ENCODE measurements at places on chromosomes 13 and 19. TPM values are rescaled to one million over a fixed set of nuclear protein-coding genes. Genes with fewer than 3 reads are reported as not detected.

ZNF443 gene
- 4.5 TPM for total RNA-seq

TMED1 gene
- 11.3 TPM for total RNA-seq

SPACA4 gene
- not detected for total RNA-seq

ZNF211 gene
- total RNA-seq: 12.2 TPM

DNA sequence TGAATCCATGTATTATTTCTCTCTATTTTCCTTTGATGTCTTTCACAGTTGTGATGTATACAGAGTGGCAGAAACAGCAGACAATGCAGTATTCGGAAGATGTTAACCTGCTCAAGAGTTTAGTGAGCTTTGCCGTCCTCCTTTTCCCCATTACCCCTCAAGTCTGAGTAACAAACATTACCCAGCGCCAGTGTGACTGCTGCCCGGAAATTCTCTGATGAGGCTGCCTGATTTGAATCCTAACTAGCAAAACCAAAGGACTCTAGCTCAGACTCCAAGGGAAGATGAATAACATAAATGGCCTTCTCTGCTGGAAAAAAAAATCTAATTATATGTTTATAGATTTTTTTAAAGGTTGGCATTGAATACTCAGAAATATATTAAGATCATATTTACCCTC is 247.3 kb upstream of the SOX21 start:
- no peaks in the 10 kb centered on the region for H3K36me3 ChIP-seq
- H3K27me3 ChIP-seq: no peaks in the 10 kb centered on the region
- H3K4me3 ChIP-seq: no peak overlapping the region
- no peak for DNase-seq
- H3K4me1 ChIP-seq: no peaks in the 10 kb centered on the region

DNA sequence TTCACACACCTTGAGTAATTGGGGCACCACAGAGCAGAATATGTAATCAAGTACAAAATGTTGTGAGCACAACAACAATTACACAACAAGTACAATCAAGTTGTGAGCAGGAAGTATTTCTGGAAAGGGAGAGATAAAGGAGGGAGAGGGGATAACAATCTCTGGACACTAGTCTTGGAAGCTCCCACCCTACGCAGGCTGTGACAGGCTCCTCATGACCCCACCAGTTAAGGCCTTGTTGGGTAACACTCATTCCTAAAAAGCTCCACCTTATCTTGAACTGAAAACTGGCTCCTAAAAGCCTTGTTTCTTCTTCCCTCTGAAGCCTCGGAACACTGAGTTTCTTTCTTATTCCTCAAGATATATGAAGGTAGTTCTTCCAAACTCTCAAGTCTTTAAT is 806.0 kb downstream of the UQCRFS1 start:
- no peak for DNase-seq
- no peak overlapping the region for H3K27ac ChIP-seq
- no peaks in the 10 kb centered on the region for H3K4me1 ChIP-seq
- no peaks in the 10 kb centered on the region for H3K36me3 ChIP-seq
- H3K27me3 ChIP-seq: no peaks in the 10 kb centered on the region

GRCh38 chr13:109481040-109481439 is 305.3 kb downstream of the IRS2 start:
- H3K27ac ChIP-seq: no peak overlapping the region
- no peak overlapping the region for H3K4me3 ChIP-seq
- H3K4me1 ChIP-seq: peaks cover 2% of the 10 kb centered on the region

DNA sequence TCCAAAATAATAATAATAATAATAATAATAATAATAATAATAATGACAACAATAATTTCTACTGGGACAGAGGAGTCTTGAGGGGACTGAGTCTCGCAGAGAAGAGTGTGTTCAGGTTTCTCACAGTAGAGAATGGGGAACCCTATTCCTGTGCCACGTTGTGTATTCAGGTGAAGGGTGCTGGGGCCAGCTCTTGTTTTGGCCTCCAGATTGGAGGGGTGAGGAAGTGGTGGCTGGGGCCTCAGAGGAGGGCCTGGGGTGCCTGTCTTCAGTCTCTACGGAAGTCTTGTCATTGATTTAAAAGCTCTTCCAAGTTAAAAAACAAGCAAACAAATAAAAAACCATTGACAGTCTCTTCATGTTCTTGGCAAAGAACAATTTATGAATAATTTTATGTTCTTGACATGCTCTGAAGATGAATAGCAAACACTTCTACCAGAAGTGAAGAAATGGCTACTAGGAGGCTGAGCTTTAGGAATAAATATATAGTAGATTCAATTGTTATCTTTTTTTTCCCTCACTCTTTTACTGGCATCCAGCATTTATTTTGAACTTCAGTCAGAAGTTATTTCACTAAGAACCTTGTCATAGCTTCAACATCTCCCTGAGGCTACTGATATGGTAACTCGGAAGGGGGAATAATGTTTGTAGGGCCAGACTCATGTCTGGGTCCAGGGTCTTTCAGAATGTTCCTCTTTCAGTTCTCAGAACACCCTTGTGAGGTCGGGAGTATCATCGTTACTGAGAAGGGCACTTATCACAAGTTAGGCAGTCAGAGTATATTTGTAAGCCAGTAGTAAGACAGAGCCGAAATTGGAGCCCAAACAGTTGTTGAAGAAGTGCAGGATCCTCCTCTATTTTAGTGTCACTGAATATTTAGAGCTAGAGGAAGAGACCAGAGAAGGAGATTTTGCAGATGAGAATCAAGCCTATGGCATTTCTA is 13.1 kb downstream of the LRCH1 start:
- H3K4me3 ChIP-seq: no peak overlapping the region
- H3K4me1 ChIP-seq: peaks cover 10% of the 10 kb centered on the region
- H3K36me3 ChIP-seq: no peaks in the 10 kb centered on the region
- no peaks in the 10 kb centered on the region for H3K27me3 ChIP-seq

DNA sequence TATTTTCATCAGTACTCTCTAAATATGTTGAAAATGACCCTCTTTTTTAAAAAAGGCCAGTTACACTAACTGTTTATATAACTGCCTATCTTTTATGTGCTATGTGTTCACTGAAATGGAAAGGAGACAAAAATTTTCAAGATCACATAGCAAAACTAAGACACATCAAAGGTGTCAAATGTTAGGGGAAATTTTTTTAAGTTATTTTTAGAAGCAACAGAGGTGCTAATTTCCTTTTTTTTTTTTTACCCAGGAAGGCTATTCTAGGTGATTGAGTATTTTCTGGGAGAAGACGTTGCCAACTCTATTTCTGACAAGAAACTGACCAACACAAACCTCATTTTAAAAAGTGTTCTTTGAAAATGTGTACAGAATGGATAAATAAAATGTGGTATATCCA is 45.7 kb downstream of the ELF1 start:
- H3K4me3 ChIP-seq: no peak overlapping the region
- H3K27ac ChIP-seq: no peak overlapping the region
- DNase-seq: no peak
- H3K4me1 ChIP-seq: peaks cover 98% of the 10 kb centered on the region

DNA sequence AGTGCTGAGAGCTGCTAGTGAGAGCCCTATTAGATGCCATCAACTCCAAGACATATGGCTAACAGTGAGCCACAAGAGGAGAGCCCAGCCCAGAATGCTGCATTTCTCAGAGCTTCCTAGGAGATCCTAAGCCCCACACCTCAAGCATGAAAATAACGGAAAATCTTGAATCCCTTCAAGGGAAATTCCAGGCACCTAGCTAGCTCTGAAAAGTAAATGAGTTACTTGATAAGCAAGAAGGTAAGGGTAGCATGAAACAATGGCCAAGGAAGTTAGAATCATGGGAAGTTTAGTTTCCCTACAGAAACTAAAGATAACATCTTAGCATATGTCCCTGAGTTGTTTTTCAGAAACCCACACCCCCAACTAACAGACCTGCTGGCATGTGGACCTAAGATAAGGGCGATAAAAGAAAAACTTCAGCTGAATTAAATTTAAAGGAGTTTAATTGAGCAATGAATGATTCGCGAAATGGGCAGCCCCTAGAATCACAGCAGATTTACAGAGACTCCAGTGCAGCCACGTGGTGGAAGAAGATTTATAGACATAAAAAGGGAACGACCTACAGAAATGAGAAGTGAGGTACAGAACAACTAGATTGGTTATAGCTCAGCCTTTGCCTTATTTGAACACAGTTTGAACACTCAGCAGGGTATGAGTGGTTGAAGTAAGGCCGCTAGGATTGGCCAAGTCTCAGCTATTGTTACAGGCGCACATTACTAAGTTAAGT is 301.3 kb upstream of the DACH1 start:
- H3K4me1 ChIP-seq: no peaks in the 10 kb centered on the region
- no peaks in the 10 kb centered on the region for H3K36me3 ChIP-seq
- no peak overlapping the region for H3K4me3 ChIP-seq
- H3K27me3 ChIP-seq: no peaks in the 10 kb centered on the region
- no peak for DNase-seq

- DNase-seq: no peak
- H3K36me3 ChIP-seq: no peaks in the 10 kb centered on the region
- H3K27ac ChIP-seq: no peak overlapping the region
- H3K27me3 ChIP-seq: no peaks in the 10 kb centered on the region
- H3K4me3 ChIP-seq: no peak overlapping the region
These were observed 239.7 kb upstream of the MAB21L1 start for GRCh38 chr13:35716186-35716585.

- no peak overlapping the region for H3K27ac ChIP-seq
- H3K4me3 ChIP-seq: no peak overlapping the region
- H3K27me3 ChIP-seq: peaks cover 16% of the 10 kb centered on the region
- no peak for DNase-seq
These were observed 6.1 kb upstream of the ZNF98 start for GRCh38 chr19:22427960-22428913.

- peak overlapping the region; percentile 90 for H3K4me3 ChIP-seq
- H3K27me3 ChIP-seq: no peaks in the 10 kb centered on the region
- peaks cover 14% of the 10 kb centered on the region for H3K4me1 ChIP-seq
- no peak for DNase-seq
These were observed 1.1 kb downstream of the TECR start for GRCh38 chr19:14530506-14530905.

DNA sequence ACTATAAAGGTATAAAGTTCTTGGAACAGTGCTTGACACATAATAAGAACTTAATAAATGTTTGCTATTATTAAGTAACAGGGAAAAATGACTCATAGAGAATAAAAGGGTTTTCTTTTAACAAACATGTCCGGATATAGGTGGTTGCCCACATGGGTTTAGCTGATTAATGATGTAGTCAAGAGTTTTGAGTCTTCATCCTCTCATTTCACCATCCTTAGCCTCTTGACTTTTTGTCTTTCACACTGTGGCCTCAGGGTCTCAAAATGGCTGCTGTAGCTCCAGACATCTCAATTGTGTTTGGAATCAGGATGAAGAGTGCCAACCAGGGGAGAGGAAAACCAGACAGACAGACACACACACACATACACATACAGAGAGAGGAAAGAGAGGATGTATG is 97.9 kb downstream of the HSPH1 start:
- no peaks in the 10 kb centered on the region for H3K4me1 ChIP-seq
- no peaks in the 10 kb centered on the region for H3K27me3 ChIP-seq

DNA sequence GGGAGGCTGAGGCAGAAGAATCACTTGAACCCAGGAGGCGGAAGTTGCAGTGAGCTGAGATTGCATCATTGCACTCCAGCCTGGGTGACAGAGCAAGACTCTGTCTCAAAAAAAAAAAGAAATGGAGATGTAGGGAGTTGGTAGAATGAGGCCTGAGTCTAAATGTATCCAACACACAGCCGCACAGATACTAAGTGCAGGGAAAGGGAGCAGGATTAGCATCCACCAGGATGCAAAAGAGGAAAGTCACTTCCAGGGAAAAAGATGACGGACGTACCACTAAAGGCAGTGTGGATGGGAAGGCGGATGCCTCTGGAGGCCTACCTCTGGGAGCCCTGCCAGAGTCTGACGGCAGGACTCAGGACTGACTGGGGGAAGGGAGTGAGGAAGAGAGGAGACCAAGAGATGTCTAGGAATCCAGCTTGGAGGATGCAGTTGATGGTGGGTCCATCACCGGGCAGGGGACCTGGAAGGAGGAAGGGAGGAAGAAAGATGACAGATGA is 6.8 kb downstream of the FAM98C start:
- H3K27me3 ChIP-seq: no peaks in the 10 kb centered on the region
- no peaks in the 10 kb centered on the region for H3K4me1 ChIP-seq
- H3K4me3 ChIP-seq: no peak overlapping the region
- DNase-seq: no peak
- no peak overlapping the region for H3K27ac ChIP-seq
- H3K36me3 ChIP-seq: peaks cover 45% of the 10 kb centered on the region

DNA sequence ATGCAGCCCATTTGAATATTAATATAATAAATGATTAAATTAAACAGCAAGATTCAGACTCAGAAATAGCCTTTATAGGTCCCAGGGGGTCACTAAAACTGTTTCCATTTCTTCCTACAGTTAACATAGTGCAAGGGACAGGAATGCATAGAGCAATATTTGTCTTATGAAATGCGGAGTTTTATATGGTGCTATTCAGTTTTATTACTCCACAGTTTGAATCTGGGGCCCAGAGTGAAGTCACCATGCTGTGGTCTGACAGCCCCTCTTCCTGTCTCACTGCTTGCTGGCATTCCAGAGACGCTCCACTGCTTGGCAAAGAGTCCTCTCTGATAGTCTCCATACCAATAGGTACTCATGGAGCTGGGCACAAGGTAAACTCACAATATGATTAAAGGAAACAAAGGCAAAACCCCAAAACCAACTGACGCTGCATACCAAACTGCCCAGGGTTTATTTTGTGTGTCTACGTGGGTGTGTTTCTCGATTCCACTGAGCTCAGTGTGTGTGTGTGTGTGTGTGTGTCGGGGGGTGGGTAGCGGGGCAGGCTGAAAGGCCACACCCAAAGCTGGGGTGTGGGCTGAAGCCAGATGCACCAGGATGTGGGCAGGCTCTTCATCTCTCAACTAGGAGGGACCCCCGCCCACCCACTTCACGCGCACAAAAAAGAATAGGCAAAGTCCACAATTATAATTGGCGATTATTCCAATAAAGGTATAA is 277.9 kb downstream of the TSHZ3 start:
- H3K27ac ChIP-seq: no peak overlapping the region
- no peaks in the 10 kb centered on the region for H3K4me1 ChIP-seq
- H3K4me3 ChIP-seq: no peak overlapping the region
- no peaks in the 10 kb centered on the region for H3K27me3 ChIP-seq

DNA sequence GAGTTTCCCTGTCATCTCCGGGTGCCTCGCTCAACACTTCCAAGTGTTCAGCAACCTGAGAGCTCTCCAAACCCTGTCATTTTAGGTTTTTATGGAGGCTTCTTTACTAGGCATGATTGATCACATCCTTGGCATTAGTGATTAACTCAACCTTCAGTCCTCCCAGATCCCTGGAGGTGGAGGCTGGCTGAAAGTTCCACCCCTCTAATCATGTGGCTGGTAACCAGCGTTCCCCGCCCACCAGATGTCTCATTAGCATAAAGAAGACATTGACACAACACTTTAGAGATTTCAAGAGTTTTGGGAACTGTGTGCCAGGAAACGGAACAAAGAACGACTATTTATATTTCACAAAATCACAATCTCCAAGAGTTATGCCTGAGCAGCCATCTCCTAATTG is 71.1 kb upstream of the RGCC start:
- H3K27ac ChIP-seq: no peak overlapping the region
- no peaks in the 10 kb centered on the region for H3K27me3 ChIP-seq
- no peak overlapping the region for H3K4me3 ChIP-seq
- no peaks in the 10 kb centered on the region for H3K36me3 ChIP-seq
- DNase-seq: no peak

- no peak overlapping the region for H3K4me3 ChIP-seq
- no peaks in the 10 kb centered on the region for H3K4me1 ChIP-seq
- H3K27ac ChIP-seq: no peak overlapping the region
- H3K27me3 ChIP-seq: no peaks in the 10 kb centered on the region
- no peak for DNase-seq
These were observed 26.2 kb downstream of the CSNK1G2 start for GRCh38 chr19:1967087-1967608.

- no peaks in the 10 kb centered on the region for H3K36me3 ChIP-seq
- peaks cover 6% of the 10 kb centered on the region for H3K4me1 ChIP-seq
- no peak for DNase-seq
- H3K27ac ChIP-seq: no peak overlapping the region
These were observed 9.7 kb upstream of the ATP1A3 start for GRCh38 chr19:42003506-42004294.

GRCh38 chr19:29541473-29542253 is 15.9 kb downstream of the VSTM2B start:
- H3K4me1 ChIP-seq: no peaks in the 10 kb centered on the region
- H3K27ac ChIP-seq: no peak overlapping the region
- H3K36me3 ChIP-seq: no peaks in the 10 kb centered on the region
